NCI-H748 treated with DMSO at 0.1 percent for 48 hours (cell line): ENCODE measurements at places on chromosomes 1 and 21.

DNA sequence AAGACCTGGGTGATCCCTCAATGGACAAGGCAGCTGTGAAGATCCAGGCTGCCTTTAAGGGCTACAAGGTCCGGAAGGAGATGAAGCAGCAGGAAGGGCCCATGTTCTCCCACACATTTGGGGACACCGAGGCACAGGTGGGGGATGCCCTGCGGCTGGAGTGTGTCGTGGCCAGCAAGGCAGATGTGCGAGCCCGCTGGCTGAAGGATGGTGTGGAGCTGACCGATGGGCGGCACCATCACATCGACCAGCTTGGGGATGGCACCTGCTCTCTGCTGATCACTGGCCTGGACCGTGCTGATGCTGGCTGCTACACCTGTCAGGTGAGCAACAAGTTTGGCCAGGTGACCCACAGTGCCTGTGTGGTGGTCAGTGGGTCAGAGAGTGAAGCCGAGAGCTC lies 85.2 kb downstream of the TRIM11 start:
- DNase-seq = no peak

DNA sequence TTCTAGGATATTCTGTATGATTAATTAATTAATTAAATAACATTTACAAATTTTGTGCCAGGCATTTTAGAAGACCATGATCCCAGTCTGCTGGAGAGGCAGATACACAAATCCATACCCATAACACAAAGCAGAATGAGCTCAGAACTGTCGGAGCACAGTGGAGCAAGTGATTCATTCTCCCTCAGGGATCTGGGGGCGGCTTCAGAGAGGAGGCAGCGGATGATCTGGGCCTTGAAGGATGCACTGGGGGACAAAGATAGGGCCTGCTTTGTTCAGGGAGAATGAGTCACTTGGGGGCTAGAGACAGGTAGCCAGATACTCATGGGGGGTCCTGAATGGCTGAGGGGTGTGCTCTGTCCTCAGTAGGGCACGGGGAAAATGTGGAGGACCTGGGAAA lies 50.9 kb upstream of the TRABD2B start:
- DNase-seq = no peak

- DNase-seq = no peak
Measured at GRCh38 chr1:51551848-51552296, 32.8 kb upstream of the EPS15 start.

DNA sequence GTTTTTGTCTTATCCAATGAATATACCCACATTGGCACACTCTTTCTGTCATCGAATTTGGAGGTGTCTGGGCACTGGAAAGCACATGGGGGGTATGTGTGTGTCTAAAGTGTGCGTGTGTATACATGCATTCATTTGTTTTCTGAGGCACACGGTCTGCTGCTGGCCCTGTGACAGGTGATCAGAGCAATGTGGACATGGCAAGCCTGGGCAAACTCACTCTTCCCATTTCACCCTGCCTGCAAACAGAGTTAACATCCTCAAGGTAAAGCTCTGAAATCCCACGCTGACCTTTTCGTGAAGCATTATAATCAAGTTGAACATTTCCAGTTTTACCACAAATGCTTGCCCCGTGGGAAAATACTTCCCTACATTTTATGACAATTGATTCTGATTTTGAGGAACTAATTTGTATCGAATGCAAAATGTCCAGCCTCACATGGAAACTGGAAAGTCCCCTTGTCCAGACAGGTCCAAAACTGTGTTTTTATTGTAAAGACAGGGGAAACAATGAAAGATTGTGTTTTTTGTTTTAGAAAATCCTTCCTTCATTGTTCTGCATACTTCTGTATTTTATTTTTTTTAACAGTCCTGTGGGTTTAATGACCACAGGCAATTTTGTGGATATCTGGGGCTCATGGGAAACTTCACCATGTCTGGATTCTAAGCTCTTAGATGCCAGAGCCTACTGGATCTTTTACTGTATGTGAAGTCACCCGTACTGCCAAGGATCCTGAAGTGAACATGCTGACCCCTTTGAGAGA lies 160.9 kb downstream of the PBX1 start:
- no peak for DNase-seq

- no peak for DNase-seq
Measured at GRCh38 chr21:42747276-42747701, 93.9 kb downstream of the PDE9A start.

GRCh38 chr1:12269351-12269750 lies 39.5 kb downstream of the VPS13D start:
- no peak for DNase-seq

DNA sequence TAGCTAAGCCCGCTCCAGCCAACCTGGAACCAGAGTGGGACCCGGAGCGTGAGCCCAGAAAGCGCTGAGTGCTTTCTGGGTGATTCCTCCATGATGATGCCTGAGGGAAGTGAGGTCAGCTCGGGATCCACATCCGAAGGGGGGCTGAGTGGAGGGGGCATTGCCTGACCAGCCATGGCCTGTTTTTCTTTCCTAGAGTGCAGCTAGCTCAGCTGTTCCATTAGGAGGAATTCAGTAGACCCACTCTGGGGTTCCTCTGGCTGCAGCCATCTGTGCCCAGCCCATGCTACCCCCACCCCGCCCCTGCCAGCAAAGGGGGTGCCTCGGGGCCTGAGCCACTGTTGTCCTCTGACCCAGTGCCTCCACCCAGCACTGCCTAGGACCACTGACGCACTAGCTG lies 9.6 kb upstream of the SLC25A34 start:
- no peak for DNase-seq

DNA sequence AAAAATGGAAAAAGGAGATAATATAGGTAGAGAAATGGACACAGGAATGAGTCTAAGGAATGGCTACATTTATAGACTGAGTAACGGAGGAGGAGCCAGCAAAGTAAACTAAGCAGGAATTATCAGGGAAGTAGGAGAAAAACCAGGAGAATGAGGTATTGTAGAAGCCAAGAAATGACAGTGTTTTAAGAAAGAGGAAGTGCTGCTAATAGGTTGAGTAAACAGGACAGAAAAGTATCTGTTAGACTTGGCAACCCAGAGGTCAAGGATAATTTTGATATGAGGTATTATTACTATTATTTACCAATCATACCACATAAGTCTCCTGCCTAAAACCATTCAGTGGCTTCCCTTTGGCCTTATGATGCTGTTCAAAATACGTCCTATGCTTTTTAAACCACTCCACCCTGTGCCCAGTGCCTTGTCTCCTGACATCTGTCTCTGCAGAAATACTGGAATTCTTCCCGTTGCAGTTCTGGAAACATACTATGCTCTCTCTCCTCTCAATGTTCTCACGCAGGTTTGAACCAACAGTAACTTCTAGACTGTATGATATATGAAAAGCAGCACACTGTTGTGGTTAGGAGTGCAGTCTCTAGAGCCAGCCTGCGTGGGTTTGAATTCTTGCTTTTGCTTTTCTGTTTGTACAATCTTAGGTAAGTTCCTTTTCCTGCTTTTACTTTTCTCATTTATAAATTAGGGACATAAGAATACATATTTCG lies 24.6 kb upstream of the NEK7 start:
- no peak for DNase-seq

DNA sequence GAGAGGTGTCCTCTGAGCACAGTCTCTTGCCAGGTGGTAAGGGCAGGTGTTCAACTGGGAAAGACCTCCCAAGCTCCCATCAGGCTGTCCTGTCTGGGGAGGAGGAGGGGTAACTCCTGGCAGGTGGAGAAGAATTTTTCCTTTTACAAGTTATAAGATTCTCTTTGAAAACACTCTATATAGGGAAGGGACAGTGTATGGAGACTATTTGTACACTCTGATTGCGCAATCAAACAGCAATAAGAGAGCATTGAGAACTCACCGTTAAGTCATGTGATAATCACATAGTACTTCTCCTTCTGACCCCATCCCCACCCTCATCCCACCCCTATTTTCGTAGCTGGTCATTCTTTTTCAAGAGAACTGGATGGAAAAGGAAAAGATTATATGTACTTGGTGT lies 179.3 kb upstream of the ZNF644 start:
- no peak for DNase-seq

DNA sequence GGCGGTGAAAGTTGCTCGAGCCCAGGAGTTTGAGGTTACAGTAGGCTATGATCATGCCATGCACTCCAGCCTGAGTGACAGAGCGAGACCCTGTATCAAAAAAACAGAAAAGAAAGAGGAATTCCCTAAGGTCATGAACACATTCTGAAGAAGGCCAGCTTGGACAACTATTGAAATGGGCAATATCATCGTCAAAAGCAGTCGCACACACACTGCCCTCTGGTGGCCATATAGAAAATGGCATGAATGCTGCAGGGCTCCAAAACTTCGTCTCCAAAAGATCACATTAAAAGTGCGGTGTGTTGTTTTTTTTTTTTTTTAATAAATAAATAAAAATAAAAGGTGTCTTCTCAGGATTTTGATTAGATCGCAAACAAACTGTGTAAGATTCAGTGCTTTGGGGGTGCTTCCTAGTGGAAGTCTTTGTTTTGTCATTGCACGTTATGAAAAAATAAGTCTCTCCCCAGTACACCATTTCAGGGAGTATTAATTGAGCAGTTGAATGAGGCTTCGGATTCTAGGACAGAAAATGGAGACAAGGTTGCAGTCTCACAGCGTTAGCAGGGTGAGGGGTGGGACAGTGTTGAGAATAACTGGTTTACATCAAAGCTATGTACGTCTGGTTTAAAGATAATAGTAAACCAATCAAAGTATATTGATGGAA lies 87.5 kb upstream of the FMN2 start:
- DNase-seq = no peak

- no peak for DNase-seq
Measured at GRCh38 chr1:34396042-34396441, 219.3 kb downstream of the C1orf94 start.

- DNase-seq = no peak
Measured at GRCh38 chr1:36159614-36160387, 3.8 kb downstream of the MAP7D1 start.

GRCh38 chr1:84996846-84997666 lies at the start of gene MCOLN2:
MCOLN2 (minus strand) TSS chr1:84997113; CDS start chr1:84996872, 241 bp downstream.
- DNase-seq = peak; percentile 28

- DNase-seq = no peak
Measured at GRCh38 chr1:2355373-2356261, 35.7 kb downstream of the MORN1 start.

DNA sequence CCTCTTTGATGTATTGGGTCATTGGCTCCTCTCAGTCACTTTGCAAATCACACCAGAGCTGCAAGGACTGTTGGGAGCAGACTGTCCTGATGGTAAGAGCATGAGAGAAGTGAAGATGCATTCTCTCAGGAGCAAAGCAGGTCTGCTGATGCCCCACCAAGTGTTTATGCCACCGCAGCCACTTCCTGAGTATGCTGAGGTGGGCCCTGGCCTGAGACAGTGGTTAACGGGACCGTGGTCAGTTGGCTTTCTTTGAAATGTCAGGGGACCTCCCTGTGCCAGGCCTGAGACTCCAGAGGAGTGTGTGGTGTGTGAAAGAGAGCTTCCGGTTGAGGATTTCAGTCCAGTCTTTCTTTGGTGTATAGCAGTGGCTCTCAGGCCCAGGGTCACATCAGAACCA lies 79.4 kb downstream of the SPATA46 start:
- DNase-seq = no peak

- DNase-seq = no peak
Measured at GRCh38 chr1:167206166-167206835, 14.4 kb upstream of the POU2F1 start.

DNA sequence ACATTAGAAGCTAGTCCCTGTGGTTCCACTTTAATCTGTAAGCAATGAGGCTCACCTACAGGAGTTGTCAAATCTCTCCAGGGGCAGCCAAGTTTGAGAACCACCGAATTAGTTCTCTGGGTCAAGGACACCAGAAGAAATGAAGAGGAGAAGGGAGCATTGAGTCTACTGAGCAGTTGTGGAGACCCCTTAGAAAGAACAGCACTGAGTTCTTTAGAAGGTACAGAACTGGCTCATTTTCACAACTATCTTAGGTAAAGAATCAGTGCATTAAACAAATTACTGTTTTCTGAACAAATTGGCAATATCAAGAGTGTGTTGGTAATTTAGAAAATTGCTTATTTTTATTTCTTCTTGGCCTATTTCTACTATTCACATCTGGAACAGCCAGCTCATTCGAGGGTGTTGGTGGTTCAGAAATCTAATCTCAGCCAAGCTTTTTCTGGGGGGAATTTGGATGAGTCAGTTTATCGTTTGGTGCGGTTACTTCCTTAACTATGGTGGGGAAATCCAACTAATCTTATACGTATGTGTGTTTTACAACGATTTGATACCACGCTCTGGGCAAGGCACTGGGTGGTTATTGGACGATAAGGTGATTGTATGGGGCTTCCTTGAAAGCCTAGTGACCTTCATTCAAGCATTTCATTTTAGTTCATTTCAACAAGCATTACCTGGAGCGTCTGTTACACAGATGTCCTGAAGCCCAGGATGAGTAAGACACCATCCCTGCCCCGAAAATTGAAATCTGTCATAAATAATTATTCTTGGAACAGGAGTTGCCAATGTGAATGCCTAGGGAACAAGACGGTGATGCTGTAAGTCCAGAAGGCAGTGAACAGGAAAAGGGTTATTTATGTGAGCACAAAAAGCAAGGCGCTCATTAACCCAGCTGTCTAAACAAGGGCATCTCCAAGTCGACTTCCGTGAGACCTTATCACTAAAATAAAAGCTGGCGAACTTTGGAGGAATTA lies 52.0 kb upstream of the TMPRSS2 start:
- DNase-seq = no peak
